ENCODE measurements at places on chromosomes 5 and 9. TPM values are rescaled to one million over a fixed set of nuclear protein-coding genes. Genes with fewer than 3 reads are reported as not detected.

GRCh38 chr9:99954819-99955218 lies 48.4 kb downstream of the STX17 start:
- H3K27me3 ChIP-seq: no peaks in the 10 kb centered on the region
- DNase-seq: no peak
- peaks cover 2% of the 10 kb centered on the region for H3K4me1 ChIP-seq
- no peak overlapping the region for H3K4me3 ChIP-seq
- no peak overlapping the region for H3K27ac ChIP-seq

- peaks cover 7% of the 10 kb centered on the region for H3K27me3 ChIP-seq
- DNase-seq: no peak
- H3K4me3 ChIP-seq: no peak overlapping the region
- H3K4me1 ChIP-seq: no peaks in the 10 kb centered on the region
- H3K36me3 ChIP-seq: no peaks in the 10 kb centered on the region
These were observed 163.4 kb upstream of the MAP1B start for GRCh38 chr5:71943874-71944273.

DNA sequence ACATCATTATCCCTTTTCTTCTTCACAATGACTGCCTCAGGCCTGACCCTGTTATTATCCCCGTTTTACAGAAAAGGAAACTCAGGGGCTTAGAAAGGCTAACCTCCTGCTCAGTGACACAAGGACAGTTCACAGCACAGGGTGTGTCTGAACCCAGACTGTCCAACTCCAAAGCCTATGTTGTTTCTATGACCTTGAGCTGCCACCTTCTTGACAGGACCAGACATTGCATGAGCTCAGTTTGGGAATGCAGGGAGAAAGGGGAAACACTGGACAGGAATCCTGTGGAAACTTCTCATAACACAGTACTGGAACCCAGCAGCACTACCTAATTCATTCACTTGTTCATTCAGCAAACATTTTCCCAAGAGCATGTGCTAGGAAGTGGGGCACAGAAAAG lies 472.8 kb downstream of the CDK5RAP2 start:
- no peak overlapping the region for H3K27ac ChIP-seq
- no peaks in the 10 kb centered on the region for H3K36me3 ChIP-seq
- H3K4me3 ChIP-seq: no peak overlapping the region
- peaks cover 4% of the 10 kb centered on the region for H3K27me3 ChIP-seq
- no peaks in the 10 kb centered on the region for H3K4me1 ChIP-seq
- no peak for DNase-seq

- H3K4me3 ChIP-seq: peak overlapping the region; percentile 100
- H3K27me3 ChIP-seq: no peaks in the 10 kb centered on the region
- H3K4me1 ChIP-seq: peaks cover 79% of the 10 kb centered on the region
- H3K27ac ChIP-seq: peak overlapping the region; percentile 98
- peaks cover 41% of the 10 kb centered on the region for H3K36me3 ChIP-seq
These were observed 578 bp upstream of the TNFAIP8 start for GRCh38 chr5:119355244-119355638.

The WNT8A gene
- not detected for total RNA-seq

DNA sequence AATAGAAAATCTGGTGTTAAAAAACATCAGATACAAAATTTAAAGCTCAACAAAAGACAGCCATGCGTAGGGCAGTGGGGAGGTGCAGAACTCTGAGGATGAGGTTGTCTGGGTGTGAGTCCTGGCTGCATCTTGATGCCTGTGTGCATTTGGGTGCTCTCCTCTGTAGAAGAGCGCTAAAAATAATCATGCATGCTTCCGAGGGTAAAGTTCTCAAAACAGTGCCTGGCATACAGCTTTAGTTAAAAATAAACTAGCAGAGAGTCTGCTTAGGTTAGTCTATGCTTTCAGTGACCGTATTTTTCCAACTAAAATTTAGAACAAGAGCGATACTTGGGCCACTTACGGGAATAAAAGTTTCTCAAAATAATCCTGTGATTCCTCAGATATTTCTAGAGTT lies 55.5 kb upstream of the SPATA31C2 start:
- no peak overlapping the region for H3K4me3 ChIP-seq
- H3K36me3 ChIP-seq: no peaks in the 10 kb centered on the region

- no peak overlapping the region for H3K4me3 ChIP-seq
- H3K27me3 ChIP-seq: no peaks in the 10 kb centered on the region
- DNase-seq: no peak
- no peak overlapping the region for H3K27ac ChIP-seq
These were observed 92.7 kb downstream of the LHFPL2 start for GRCh38 chr5:78555870-78556269.

GRCh38 chr5:124410539-124411488 lies 335.6 kb downstream of the ZNF608 start:
- H3K4me1 ChIP-seq: peaks cover 24% of the 10 kb centered on the region
- no peak overlapping the region for H3K27ac ChIP-seq
- DNase-seq: no peak
- H3K36me3 ChIP-seq: no peaks in the 10 kb centered on the region
- peaks cover 3% of the 10 kb centered on the region for H3K27me3 ChIP-seq

DNA sequence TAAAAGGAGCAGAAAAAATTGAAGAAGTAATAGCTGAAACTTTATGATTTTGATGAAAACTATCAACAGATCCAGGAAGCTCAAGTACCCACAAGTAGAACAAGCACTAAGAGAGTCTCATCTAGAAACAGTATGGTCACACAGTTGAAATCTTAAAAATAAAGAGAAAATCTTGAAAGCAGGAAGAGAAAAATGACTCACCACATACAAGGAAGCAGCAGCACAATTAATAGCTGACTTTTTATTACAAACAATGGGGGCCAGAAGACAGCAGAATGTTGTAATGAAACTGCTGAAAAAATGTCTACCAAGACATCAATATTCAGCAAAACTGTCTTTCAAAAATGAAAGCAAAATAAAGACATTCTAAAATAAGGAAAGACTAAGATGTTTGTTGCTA lies 1108.3 kb upstream of the DMAC1 start:
- H3K36me3 ChIP-seq: no peaks in the 10 kb centered on the region
- DNase-seq: no peak
- no peaks in the 10 kb centered on the region for H3K4me1 ChIP-seq
- no peaks in the 10 kb centered on the region for H3K27me3 ChIP-seq

The PCDHGA4 gene
- 0.34 TPM for total RNA-seq

- H3K4me1 ChIP-seq: no peaks in the 10 kb centered on the region
- H3K27ac ChIP-seq: no peak overlapping the region
- no peak for DNase-seq
- no peaks in the 10 kb centered on the region for H3K27me3 ChIP-seq
These were observed 24.7 kb downstream of the ZBTB34 start for GRCh38 chr9:126885131-126885641.

DNA sequence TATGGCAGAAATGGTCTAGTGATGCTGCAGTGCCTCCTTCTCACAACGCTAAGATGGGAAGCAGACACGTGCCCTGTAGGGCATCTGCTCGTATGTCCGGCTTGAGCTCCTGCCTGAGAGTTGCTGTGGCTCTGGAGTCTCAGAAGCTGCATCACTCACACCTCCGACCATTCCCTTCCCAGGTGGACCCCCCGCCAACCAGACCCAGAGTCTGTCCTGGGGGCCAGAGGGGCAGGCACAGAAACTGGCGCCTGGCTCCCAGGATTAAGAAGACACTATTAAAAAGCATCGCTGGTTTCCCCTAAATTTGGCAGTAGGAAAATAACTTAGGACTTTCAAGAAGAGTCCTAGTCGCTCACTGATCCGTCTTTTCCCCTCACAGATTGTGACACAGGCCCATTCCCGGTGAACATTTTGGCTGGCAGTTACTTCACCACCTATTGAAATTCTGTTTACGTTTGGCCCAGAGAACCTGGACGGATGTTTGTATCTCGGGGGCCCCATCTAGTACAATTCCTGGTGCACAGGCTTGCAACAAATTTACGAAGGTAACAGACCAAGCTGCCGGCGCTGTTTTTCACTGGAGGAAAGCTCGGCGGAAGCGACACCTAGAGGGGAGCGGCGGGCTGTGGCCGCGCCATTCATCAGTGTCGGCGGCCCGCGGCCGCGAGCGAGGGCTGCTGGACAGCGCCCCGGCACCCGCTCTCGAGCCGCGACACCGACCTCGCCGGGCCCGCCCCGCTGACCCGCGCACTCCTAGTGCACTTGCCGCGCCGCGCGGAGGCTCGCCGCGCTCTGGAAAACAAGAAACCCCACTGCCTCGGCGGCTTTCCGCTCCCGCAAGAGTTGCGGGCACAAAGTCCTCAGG lies 1.6 kb downstream of the FSTL4 start:
- H3K4me3 ChIP-seq: peak overlapping the region; percentile 73
- H3K27ac ChIP-seq: no peak overlapping the region
- H3K36me3 ChIP-seq: no peaks in the 10 kb centered on the region
- H3K4me1 ChIP-seq: peaks cover 17% of the 10 kb centered on the region
